ENCODE measurements at places on chromosomes 1 and 21.

DNA sequence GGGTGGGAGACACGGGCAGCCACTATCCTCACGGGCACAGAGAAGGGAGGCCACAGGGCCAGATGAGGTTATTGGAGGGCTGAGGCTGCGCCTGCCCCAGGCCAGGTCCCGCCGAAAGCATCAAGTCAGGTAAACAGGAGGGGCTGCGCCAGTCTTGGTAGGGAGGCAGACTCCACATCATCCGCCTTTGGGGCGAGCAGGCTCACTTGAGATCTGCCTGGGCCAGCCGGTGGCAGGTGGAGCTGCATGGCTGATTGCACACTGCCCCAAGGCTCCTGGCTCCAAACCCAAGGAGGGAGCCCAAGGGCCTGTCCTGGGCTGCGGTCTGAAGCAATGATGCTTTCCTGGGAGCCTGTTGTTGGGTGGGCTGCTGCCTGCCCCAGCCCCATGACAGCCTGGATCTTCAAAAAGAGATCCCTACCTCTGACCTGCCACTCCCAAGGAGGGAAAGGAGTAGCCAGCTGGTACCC, 4.6 kb downstream of the SMIM1 start:
- DNase-seq, result no peak

- DNase-seq, result no peak
Observed at GRCh38 chr1:110340207-110340468, 961 bp downstream of the RBM15 start.

DNA sequence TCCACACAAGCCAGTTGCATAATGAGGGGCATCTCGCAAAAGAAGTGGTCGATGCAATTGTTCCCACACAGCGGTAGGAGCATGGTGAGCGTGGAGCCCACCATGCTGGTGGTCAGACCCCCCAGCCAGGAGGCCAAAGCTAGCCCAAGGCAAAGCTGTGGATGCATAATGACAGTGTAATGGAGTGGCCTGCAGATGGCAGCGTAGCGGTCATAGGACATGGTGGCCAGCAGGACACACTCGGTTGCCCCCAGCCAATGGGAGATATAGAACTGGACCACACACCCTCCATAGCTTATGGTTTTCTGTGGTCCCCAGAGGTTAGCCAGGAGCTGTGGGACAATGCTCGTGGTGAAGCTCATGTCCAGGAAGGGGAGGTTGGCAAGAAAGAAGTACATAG, 4.3 kb downstream of the OR2C3 start:
- no peak for DNase-seq

GRCh38 chr1:145878724-145879123, 6.9 kb downstream of the ANKRD35 start:
- no peak for DNase-seq

GRCh38 chr21:24910591-24910990, 696.7 kb downstream of the MRPL39 start:
- DNase-seq, result no peak

DNA sequence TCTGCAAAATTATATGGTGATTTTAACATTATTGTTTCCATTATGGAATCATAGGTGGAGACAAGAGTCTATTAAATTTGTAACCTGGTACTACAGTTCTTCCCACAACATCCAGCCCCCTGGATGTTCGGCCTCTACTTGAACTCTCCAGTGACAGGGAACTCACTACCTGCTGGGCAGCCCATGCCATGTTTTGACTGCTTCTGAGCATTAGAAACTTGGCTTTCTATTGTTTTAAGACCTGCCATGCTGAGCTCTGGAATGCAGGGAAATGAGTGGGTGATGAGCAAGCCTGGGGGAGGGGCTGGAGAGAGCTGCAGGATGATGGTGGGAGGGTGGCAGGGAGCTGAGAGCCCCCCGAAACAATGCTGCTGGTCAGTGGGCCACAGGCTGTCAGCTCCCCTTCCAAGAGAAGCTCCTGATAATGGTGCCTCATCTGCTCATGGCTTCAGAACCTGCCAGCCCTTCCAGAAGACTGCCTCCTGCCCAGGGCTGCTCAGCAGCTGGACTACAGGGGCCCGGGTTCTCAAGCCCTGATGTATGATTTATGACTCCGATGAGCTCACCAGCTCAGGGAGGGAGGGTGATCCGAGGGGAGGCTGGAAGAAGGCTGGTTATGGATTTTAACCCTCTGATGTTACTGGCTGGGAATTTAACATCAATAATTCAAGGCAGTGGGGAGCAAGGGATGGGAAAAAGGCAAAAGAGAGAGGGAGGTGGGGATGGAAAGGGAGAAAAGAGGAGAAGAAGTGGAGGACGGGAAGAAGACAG, 205.0 kb downstream of the HIVEP3 start:
- DNase-seq, result no peak

DNA sequence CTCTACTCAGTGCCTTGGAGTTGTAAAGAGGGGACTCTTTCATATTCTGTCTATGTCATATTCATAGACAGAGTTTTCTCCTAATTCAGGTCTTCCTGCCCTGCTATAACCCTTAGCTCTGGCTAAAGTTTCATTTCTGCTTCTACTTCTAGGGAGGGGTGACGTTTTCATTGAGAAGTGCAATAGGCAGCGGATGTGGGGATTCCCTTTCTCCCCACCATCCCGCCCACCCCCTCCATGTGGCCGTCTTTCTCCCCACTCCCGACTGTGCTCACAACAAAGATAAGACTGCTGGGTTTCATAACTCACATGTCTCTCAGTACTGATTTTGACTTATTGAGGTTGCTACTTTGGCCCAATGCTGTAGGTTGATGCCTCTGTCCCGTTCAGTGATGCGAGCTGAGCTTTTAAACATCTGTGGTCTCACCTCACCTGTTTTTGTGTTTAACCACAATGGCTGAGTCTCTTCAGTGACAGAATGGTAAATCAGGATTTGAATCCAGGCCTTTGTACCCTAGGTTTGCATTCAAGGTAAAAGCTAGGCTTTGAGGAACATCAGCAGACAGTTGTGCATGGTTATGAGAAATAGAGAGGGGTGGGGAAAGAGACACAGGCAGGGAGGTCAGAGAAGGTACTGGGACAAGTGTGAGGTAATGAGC, 7.8 kb upstream of the KIF14 start:
- no peak for DNase-seq

GRCh38 chr1:64100791-64101190, 102.6 kb upstream of the UBE2U start:
- DNase-seq, result no peak

- no peak for DNase-seq
Observed at GRCh38 chr1:53158900-53159299, 16.5 kb upstream of the SLC1A7 start.

GRCh38 chr1:183214021-183214970, 28.2 kb downstream of the LAMC2 start:
- no peak for DNase-seq

DNA sequence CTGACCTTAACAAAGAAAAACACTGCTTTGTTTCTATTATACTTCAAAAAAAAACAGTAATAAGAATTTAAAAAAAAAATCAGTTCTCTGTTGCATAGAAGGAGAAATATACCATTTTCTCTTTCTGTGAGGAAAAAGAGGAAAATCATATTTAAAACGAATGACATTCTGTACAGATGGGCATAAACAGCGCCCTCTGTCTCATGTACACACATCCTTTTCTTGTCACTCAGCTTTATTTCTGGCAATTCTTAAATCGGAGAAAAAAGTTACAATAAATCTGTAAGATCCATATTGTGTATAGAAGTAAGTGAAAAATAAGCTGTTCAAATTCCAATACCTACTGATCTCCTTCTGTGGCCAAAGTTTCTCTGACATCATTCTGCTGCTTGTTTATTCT, 245.4 kb downstream of the SMYD3 start:
- DNase-seq, result no peak

- no peak for DNase-seq
Observed at GRCh38 chr1:187236676-187237075, 407.9 kb downstream of the PLA2G4A start.

DNA sequence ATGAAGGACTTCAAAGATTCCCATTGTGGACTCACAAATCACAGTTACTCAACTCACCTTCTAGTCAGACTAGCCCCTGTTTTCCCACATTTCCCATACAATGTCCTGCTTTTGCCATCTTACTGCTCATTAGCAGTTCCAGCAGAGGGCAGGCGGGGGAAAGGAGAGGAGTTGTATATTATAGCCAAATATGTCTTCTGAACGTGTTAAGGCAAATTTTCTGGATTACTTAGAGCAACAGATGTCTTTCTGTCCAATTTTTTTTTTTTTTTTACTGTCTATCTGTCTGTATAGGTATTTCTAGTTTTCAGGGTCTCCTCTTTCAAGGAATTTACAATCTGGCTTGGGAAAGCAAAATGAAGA, 29.9 kb upstream of the DDAH1 start:
- DNase-seq, result no peak

GRCh38 chr1:238153253-238153652, 262.5 kb upstream of the ZP4 start:
- DNase-seq, result no peak

- no peak for DNase-seq
Observed at GRCh38 chr1:107140703-107141490, at the start of gene NTNG1. Gene NTNG1, plus strand, starts transcription at chr1:107141039.

GRCh38 chr1:227735539-227736285, 477 bp downstream of the SNAP47 start:
- DNase-seq, result no peak

- DNase-seq, result no peak
Observed at GRCh38 chr1:156468693-156469345, 31.8 kb downstream of the MEF2D start.

DNA sequence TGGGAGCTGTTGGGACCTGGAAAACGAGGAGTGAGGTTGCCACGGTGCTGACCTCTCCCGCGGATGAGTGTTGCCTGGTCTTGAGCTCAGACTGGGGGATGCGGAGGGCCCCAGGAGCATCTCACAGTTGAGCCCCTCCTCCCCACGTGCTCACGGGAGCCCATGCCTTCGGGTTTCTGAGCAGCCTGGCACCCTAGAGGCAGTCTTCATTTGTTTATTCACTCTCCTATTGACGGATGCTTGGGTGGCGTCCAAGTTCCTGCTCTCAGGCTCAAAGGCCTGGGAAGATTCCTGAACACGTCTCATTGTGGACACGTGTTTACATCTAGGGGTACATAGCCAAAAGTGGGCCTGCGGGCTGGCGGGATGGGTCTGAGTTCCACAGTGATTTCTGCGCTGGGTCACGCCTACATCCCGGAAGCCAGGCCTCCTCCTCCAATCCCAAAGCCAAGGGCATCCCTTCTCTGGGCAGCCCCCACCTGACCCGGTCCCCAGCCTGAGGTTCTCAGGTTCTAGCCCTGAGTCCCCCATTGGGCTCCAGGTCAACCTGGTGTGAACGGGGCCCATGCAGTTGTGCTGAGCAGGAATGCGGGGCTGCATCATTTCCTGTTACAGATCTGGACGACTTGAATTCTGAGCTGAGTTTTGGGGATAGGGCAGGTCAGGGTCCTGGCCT, 14.7 kb downstream of the WNT3A start:
- DNase-seq, result no peak

- DNase-seq, result no peak
Observed at GRCh38 chr1:119674835-119675289, 26.8 kb upstream of the ZNF697 start.

GRCh38 chr1:35835398-35835797, 27.6 kb downstream of the AGO4 start:
- DNase-seq, result no peak

DNA sequence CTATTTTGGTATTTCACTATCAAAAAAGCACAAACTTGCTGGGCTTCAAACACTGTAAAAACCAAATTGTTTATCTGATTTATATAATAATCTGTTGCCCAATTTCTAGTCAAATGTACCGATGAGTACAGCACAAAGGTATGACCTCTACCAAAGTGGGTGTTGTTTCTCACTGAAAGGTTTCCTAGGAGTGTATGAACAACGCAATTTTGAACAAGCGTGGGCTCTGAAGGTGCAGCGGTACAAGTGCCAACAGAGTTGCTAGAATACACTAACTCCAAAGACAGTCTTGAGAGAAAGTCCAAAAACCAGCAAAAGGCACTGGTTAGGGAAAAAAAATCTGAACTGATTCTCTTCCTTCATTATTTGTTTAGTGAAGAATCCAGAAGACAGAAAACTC, 130.4 kb downstream of the ATP1B1 start:
- no peak for DNase-seq

GRCh38 chr1:226982451-226983177, 42.5 kb downstream of the COQ8A start:
- DNase-seq, result no peak

DNA sequence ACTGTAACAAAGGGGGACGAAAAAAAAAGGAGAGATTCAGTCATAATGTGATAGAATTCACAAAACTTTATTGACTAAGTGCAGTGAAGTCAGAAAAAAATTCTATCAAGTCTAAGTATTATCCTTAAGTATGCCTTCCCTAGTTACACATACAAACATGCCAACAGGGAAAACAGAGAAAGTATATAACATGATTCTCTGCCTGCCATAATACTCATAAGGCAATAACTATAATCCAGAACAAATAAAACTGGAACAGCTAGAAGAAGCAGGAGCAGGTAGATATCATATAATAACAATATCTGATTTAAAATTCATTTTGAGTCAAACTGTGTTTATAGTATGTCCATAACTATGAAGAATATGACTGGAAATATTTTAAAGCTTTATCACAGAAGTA, 184.3 kb downstream of the FAF1 start:
- DNase-seq, result no peak

DNA sequence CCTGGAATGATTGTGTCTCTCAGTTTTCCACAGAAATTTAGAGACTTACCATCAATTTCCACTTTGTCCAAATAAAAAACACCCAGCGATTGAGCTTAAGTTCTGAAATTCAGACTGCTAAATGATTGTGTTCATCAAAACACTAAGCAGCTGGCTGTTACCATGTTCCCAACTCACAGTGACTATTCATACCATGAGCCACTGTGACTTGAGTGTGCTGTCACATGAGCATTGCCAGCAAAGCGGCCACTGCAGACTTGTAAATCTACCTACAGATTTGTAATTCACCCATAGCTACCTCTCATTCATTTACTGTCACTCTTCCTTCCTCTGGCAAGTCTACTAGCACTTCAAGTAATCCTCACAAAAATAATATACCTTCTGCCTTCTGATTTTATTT, 17.2 kb upstream of the PRKAB2 start:
- no peak for DNase-seq

GRCh38 chr1:226763905-226764264, 24.8 kb upstream of the ITPKB start:
- no peak for DNase-seq

- DNase-seq, result no peak
Observed at GRCh38 chr1:200338451-200338850, 71.4 kb downstream of the ZNF281 start.

DNA sequence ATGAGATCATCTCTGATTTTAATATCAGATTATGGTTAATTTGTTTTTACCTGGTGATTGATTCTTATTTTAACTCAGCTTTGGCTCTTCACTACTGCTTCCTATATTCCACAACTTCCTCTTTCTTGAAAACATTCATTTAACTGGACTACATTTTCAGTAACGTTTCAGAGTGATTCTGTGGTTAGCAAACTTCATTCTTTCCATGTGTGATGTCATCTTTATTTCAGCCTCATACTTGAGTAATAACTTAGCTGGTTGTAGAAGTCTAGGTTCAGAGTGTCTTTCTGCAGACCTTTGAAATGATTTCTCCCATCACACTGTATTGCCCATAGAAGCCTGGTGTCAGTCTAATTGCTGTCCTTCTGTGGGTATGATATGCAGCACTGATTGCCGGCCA, 36.0 kb upstream of the SLC35F3 start:
- DNase-seq, result no peak

All from stimulated activated CD8-positive, alpha-beta memory T cell treated with anti-CD3 and anti-CD28 coated beads, Interleukin-7, amount 100 ng/mL, for 1 hour (primary cell).